Posterior vena cava (tissue), 2 donors: ENCODE measurements at places on chromosomes 7 and 10. TPM values are rescaled to one million over a fixed set of nuclear protein-coding genes. Genes with fewer than 3 reads are reported as not detected.

The RASA4 gene
- total RNA-seq = 47.9 TPM

The RNF148 gene
- total RNA-seq = 1.1 TPM

The PRPF18 gene
- total RNA-seq = 16.8 TPM

The OR2A1 gene
- total RNA-seq = not detected

The SPDYE1 gene
- total RNA-seq = not detected

The HOXA13 gene
- 0.14 TPM for total RNA-seq

The CRYGN gene
- total RNA-seq = 1.1 TPM

The CRHR2 gene
- 0.60 TPM for total RNA-seq

The TAF3 gene
- total RNA-seq = 9.9 TPM

The GRB10 gene
- total RNA-seq = 52.6 TPM

The SLC13A1 gene
- not detected for total RNA-seq

- no peak for DNase-seq
These were observed 300.4 kb downstream of the AHR start for GRCh38 chr7:17598846-17599245.

GRCh38 chr10:84241185-84241790, at the start of gene LRIT1:
Gene LRIT1, minus strand, starts transcription at chr10:84241546. Its CDS starts 107 bp downstream, at chr10:84241439.
- no peak for DNase-seq

DNA sequence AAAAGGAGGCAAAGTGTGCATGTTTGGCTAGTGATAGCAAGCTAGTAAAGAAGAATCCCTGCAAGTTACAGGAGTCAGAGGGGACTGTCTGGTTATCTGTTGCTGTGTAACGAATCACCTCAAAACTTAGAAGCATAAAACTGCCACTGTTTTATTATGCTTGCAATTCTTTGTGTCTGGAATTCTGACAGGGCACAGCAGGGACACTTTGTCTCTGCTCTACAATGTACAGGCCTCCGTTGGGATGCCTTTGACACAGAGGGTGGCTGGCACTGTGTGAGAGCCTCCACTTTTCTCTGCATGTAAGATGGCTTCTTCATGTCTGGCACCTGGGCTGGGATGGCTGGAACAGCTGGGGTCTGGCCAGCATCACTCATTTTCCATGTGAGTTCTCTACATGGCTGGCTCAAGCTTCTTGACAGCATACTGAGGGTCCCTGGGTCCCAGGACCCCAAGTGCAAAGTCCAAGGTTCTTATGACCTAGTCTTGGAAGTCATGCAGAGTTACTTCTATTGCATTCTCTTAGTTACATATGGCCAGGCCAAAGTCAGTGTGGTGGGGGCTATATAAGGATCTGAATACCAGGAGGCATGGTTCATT, 276.9 kb downstream of the RPS24 start:
- DNase-seq = no peak

- DNase-seq = no peak
These were observed 945 bp downstream of the ADD3 start for GRCh38 chr10:110008518-110009339.

DNA sequence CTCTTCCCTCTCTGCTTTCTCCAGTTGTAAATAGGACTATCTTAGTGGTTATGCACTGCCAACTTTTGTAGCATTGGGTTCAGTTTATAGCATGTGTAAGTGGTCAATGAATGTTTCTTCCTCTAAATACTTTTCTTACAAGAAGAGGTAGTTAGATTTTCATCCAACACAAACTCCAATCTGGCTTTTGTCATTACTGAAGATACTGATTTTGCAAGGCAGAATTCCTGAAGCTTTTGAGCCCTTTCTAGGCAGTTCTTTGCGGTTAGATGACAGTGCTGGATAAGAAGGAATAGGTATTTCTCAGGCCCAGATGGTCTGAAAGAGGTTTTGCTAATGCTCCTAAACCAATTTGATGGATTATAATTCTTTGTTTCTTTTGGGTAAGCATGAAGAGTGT, 60.5 kb downstream of the BICC1 start:
- no peak for DNase-seq

GRCh38 chr7:121513105-121513504, 117.0 kb upstream of the FAM3C start:
- DNase-seq = no peak

DNA sequence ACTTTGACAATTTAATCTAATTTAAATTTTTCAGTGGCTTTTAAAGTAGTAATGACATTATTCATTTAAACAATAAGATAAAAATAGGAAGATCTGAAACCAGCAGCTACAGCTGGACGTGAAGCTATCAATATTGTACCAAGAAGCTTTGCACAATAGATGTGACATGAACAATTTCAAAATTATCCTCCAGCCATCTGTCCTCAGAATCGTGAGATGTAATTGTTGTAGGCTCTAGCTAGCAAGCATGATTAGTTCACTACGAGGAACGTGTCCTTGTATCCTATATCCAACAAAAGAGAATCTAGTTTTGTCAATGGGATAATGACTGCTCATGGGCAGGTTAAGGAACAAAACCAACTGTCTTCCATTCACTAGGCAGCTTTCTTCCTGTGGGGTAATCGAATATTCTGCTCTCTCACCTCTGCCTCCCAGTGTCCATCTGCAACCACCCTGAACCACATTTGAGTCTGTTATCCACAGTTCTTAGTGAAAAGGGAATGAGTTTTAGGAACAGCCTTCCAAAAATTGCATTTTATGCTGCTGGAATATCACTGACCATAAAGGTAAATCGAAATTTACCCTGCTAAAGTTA, 247.3 kb downstream of the PARD3 start:
- no peak for DNase-seq

DNA sequence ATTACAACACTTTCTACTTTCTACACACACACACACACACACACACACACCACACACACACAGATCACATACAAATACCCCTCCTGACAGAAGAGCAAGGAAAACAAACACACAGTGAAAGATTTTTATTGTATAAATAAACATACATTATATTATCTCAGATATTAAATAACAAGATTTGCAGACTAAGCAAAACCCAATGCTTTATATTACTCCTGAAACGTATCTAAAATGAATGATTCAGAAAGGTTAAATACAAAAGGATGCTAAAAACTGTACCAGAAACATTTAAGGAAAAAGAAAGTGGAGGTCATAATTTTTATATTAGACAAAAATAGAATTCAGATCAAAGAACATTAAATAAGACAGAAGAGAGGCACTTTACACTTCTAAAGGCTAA, 208.3 kb upstream of the NPSR1 start:
- DNase-seq = no peak

- no peak for DNase-seq
These were observed 123.1 kb upstream of the RHEB start for GRCh38 chr7:151642746-151643145.

DNA sequence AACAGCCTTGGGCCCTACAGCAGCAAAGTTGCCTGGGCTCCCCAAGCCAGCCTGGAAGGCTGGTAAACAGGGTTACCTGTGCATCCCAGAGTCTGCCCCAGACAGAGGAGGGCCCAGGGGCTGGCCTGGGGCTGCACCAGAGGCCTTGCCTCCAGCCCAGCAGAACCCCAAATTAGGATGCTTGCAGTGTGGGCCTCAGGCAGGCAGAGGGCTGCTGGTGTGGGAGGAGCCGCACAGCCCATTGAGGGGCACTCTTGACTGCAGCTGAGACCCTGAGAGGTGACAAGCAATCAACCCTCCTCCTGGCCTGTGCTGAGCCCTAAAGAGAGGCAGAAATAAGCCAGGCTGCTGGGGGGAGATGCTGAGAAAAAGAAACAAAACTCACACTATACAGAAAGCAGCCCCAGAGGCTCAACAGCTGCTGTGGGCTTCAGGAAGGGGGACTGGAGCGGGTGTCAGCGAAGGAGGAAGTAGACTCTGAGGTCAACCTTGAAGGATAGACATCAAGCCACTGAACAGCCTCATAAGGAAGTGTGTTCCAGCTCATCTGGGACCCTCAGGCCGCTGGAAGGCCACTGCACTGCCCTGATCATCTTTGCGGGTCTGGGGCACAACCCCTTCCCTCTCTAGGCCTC, 6.6 kb downstream of the AIFM2 start:
- DNase-seq = peak; percentile 62

DNA sequence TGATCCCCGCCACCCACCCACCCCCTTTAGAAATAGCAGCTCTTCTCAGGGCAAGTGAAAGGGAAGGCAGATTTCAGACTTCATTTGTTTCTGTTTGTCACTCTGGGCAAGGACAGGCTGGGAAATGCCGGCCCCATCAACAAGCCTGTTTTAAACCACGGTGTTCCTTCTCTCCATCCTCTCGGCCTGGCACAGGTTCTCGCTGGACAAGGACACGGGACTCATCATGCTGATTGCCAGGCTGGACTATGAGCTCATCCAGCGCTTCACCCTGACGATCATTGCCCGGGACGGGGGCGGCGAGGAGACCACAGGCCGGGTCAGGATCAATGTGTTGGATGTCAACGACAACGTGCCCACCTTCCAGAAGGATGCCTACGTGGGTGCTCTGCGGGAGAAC, 42.3 kb downstream of the C10orf105 start:
- no peak for DNase-seq

GRCh38 chr7:41656366-41656765, 46.5 kb downstream of the INHBA start:
- no peak for DNase-seq

DNA sequence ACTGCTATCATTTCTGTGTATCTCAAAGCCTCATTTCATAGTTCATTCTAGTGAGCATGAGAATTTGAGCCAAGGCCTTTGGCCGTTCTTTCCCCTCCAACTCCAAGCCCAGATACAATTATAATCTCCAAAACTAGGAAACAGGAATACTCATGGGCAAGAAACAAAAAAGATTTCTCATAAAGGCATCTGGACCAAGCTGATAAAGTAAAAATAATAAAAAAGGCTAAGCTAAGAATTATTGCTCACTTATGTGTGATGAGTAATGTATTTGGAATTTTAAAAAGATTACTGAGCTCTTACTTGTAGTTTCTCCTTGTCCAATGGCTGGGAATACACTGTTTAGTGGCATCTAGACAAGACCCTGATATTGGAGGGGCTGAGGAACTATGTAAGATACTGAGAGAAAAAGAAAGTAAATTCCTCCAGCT, 196.4 kb upstream of the POM121L12 start:
- no peak for DNase-seq

GRCh38 chr10:54402576-54402975, 398.5 kb downstream of the PCDH15 start:
- DNase-seq = no peak

- peak; percentile 82 for DNase-seq
These were observed 425.8 kb upstream of the CELF2 start for GRCh38 chr10:10591715-10592341.

- no peak for DNase-seq
These were observed 187.6 kb upstream of the SHH start for GRCh38 chr7:155999631-156000489.

- no peak for DNase-seq
These were observed 937.1 kb downstream of the CNTNAP2 start for GRCh38 chr7:147053746-147054145.

DNA sequence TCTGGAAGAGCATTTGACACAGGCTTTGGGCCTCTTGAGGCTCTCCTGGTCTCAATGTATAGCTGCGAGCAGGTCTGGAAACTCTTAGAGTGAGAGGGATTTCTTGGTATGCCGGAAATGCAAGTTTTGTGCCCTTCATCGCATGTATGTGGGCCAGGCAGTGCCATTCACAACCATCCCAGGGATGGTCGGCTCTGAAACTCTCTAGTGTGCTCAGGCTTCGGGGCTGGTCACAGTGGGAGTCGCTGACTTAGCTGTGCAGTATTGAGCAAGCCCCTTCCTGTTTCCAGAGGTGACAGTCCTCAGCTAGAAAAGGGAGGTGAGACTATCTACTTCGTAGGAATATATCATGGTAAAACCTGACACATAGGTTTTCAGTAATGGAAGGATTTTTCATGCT, 2.0 kb upstream of the AOAH start:
- DNase-seq = no peak

- DNase-seq = no peak
These were observed 470.0 kb downstream of the MAGI2 start for GRCh38 chr7:78983483-78983882.

DNA sequence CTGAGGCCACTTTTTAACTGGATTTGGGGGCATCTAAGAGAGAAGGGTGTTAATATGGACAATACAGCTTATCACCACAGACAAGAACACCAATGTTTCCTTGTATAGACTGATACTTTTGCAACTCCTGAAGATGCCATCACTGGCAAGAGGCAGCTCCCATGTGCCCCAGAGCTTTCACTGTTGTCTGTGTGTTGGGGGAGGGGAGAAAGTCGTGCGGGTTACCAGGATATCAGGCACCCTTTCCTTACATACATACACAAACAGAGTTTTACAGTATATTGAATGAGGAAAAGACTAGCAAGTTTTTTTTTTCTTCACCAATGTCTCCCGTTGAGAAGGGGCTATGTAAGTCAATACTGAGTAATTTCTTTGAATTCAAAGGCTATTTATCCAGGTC, 4.1 kb upstream of the DLX6 start:
- no peak for DNase-seq

DNA sequence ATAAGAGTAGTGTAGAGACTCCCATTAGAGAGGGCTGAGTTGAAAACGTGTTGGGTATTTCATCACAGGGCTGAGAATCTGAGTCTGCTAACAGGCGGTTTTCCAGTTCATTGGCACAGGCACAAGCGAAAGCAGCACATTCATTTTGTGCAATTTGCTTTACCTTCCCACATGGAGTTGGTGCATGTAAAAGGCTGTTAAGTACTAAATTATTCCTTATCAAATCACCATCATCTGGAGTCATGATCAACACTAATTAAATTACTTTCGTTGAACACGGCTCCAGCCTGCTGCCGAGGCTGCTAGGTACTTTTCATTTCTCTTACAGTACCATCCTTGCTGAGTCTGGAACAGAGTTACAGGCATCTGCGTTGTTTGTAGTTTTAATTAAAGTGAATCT, 43.8 kb downstream of the ETV1 start:
- no peak for DNase-seq

GRCh38 chr7:30322271-30323005, 38.0 kb downstream of the ZNRF2 start:
- no peak for DNase-seq

DNA sequence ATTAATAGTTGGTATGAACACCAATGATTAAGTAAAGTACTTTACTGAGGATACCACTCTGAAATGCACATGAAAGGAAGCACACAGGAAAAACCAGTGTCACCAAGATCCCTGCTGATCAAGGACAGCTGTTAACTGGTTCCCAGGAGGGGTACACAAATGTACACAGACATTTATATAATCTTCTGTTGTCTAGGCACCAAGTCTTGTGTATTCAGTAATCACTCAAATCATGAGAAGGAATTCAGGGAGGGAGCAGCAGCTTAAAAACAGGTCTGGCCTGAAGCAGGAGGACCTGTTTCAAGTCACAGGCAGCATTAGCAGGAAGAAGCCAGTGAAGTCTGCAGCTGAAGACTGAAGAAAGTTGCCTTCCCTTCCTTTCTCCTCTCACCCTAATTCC, 18.7 kb downstream of the MPP7 start:
- DNase-seq = no peak

- peak; percentile 12 for DNase-seq
These were observed 32.8 kb upstream of the CDH23 start for GRCh38 chr10:71363936-71364335.

DNA sequence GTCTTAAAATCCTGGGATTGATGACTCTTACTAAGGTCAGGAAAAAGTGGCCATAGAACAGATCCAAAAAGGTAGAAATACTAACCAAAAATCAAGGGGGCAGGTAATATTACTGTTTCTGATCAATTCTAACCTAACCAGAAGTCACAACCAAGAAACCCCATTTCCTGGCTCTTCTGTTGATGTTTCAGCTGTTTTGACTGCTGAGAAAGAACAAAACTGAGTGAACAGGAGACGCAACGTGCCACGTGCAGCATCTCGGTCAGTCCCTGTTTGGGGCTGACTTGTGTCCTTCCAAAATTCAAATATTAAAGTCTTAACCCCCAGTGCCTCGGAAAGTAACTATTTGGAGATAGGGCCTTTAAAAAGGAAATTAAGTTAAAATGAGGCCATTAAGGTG, 56.8 kb downstream of the JAZF1 start:
- DNase-seq = no peak
